ENCODE measurements at places on chromosomes 1 and 21. TPM values are rescaled to one million over a fixed set of nuclear protein-coding genes. Genes with fewer than 3 reads are reported as not detected.

The WNT3A gene
- polyA plus RNA-seq: not detected

The PGD gene
- 61.4 TPM for polyA plus RNA-seq

The TRIM67 gene
- not detected for polyA plus RNA-seq

The VCAM1 gene
- polyA plus RNA-seq: 3.0 TPM

The KLF17 gene
- 0.08 TPM for polyA plus RNA-seq

The TCEA3 gene
- polyA plus RNA-seq: 23.2 TPM

The KRTAP6-3 gene
- not detected for polyA plus RNA-seq

The OR6N1 gene
- polyA plus RNA-seq: not detected

The WNT9A gene
- 0.09 TPM for polyA plus RNA-seq

The OR2T33 gene
- polyA plus RNA-seq: not detected

The DCDC2B gene
- polyA plus RNA-seq: 0.25 TPM

The RRP1 gene
- 17.6 TPM for polyA plus RNA-seq

The LDLRAD1 gene
- not detected for polyA plus RNA-seq

The S100A8 gene
- not detected for polyA plus RNA-seq

The CELA2A gene
- not detected for polyA plus RNA-seq

- DNase-seq: peak; percentile 62
These were observed at the start of gene GFI1 for GRCh38 chr1:92486251-92487077. Gene GFI1 (minus strand): TSS chr1:92486925. CDS start chr1:92483487, 3,438 bp downstream.

- DNase-seq: peak; percentile 45
These were observed 82.7 kb downstream of the KAZN start for GRCh38 chr1:14681182-14681581.

GRCh38 chr1:156429313-156430060, 60.5 kb downstream of the RHBG start:
- peak; percentile 14 for DNase-seq

GRCh38 chr21:37711836-37712568, 204.3 kb downstream of the KCNJ6 start:
- peak; percentile 87 for DNase-seq

DNA sequence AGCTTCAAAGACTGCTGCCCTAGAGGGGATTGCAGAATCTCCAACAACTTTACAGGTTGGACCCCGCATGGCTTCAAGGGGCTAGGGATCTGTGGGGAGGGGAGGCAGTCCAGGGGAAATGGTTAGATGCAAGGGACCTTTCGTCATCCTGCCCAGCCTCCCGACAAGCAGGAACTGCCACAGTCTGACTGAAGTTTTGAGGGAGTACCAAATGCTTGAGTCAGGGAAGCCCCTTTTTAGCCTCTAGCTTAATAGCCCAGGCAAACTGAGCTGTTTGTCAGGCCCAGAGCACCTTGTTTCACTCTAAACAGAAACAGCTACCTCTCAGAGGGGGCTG, 1.1 kb downstream of the TOR3A start:
- DNase-seq: peak; percentile 63

GRCh38 chr1:21935891-21936365, 1.2 kb downstream of the HSPG2 start:
- no peak for DNase-seq

- DNase-seq: no peak
These were observed 69.4 kb downstream of the PLPP3 start for GRCh38 chr1:56509713-56510641.

- DNase-seq: no peak
These were observed 67.0 kb downstream of the BACH1 start for GRCh38 chr21:29365661-29366265.

- DNase-seq: no peak
These were observed 23.8 kb downstream of the PLA2G2A start for GRCh38 chr1:19955534-19956170.

GRCh38 chr1:69569576-69570328, 2.0 kb downstream of the LRRC7 start:
- DNase-seq: no peak

GRCh38 chr1:993379-993995, 6.4 kb downstream of the HES4 start:
- DNase-seq: no peak

DNA sequence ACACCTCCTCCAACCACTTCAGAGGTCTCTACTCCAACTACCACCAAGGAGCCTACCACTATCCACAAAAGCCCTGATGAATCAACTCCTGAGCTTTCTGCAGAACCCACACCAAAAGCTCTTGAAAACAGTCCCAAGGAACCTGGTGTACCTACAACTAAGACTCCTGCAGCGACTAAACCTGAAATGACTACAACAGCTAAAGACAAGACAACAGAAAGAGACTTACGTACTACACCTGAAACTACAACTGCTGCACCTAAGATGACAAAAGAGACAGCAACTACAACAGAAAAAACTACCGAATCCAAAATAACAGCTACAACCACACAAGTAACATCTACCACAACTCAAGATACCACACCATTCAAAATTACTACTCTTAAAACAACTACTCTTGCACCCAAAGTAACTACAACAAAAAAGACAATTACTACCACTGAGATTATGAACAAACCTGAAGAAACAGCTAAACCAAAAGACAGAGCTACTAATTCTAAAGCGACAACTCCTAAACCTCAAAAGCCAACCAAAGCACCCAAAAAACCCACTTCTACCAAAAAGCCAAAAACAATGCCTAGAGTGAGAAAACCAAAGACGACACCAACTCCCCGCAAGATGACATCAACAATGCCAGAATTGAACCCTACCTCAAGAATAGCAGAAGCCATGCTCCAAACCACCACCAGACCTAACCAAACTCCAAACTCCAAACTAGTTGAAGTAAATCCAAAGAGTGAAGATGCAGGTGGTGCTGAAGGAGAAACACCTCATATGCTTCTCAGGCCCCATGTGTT, 66.6 kb downstream of the TPR start:
- no peak for DNase-seq

- DNase-seq: no peak
These were observed 9.1 kb downstream of the ITGB2 start for GRCh38 chr21:44911384-44912157.

- peak; percentile 83 for DNase-seq
These were observed 61.3 kb downstream of the B3GALNT2 start for GRCh38 chr1:235442788-235443429.

DNA sequence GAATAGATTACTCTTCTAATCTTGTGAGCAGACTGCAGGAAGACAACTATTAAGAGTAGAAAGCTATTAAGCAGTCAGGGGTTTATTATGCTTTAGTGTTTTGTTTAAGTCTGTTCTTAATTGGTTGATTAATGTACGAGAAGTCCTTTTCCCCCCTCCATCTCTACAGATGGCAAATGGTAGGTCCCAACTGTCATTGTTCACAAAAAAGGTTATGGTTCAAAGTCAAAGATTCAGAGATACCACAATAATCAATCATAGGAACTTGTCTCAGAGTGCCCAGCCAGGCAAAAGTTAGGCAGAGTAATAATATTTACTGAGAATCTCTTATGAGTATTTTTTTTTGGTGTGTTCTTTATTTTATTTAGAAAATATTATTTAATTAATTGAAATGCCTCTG, 26.8 kb downstream of the NFIA start:
- no peak for DNase-seq

GRCh38 chr1:5559078-5559477, 433.1 kb downstream of the NPHP4 start:
- DNase-seq: no peak

GRCh38 chr1:44326024-44326701, 28.9 kb downstream of the ERI3 start:
- DNase-seq: no peak

DNA sequence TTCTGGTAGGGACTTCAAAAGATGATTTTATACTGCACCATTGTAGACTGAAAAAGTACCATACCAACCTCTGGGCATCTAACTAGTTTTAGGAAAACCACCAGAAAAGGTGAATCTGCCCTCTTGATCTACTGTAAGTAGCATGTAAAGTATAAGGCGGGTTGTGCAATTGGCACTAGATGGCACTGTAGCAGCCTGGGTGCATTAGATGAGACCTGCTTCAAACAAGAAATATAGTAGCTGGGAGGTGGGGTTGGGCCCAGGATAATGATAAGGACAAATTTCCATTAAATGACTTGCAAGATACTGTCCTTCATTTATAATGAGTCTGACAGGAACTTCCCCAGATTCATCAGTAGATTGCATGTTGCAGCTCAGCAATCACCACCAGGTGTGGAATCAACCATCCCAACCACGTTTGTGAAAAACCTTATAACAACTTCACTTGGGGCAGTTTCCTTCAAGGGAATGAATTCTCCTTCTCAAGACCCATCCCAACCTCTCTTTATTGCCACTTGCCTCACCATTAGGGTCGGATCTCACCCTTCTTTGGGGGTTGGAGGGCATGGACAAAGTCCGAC, 37.3 kb upstream of the IL10 start:
- DNase-seq: peak; percentile 59

- no peak for DNase-seq
These were observed 6.5 kb downstream of the KANK4 start for GRCh38 chr1:62312698-62313097.

GRCh38 chr1:206050655-206051235, 2.2 kb upstream of the RHEX start:
- no peak for DNase-seq

GRCh38 chr1:34771573-34772371, 9.2 kb upstream of the GJB3 start:
- DNase-seq: no peak

- DNase-seq: no peak
These were observed 29.3 kb upstream of the SERPINC1 start for GRCh38 chr1:173946380-173946921.

- no peak for DNase-seq
These were observed 53.8 kb upstream of the SGIP1 start for GRCh38 chr1:66480162-66480561.

DNA sequence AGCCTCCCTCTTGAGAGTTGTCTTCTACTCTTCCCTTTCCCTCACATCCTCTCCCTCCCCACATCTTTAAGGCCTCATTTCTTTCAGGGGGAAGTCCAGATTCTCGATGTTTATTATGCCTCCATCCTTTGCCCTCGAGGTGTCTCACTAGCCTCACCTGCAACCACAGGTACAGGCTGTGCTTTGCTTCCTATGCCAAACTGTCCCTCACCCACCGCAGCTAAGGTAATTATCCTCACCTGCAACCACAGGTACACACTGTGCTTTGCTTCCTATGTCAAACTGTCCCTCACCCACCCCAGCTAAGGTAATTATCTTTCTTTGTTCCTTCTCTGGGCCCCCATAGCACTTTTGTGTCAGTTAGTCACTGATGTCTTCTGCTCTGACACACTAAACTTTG, 328.1 kb upstream of the SNX7 start:
- DNase-seq: no peak

DNA sequence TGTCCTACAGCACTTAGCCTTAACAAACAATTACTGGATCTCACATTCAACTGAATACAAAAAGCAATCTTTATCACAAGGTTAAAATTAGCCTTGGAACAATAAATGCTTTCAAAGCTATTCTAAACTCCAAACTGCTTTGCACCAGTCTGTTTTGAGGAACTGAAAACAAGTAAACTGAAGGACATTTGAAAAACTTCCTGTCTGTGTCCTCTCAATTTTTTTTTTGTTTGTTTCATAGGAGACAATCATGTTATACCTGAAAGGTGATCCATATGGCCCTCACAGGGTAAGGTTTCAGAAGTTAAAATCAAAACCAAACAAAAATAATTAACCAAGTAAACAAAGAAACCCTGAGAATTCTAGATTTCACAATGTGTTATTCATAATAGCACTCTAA, 459.1 kb downstream of the DPYD start:
- DNase-seq: no peak

DNA sequence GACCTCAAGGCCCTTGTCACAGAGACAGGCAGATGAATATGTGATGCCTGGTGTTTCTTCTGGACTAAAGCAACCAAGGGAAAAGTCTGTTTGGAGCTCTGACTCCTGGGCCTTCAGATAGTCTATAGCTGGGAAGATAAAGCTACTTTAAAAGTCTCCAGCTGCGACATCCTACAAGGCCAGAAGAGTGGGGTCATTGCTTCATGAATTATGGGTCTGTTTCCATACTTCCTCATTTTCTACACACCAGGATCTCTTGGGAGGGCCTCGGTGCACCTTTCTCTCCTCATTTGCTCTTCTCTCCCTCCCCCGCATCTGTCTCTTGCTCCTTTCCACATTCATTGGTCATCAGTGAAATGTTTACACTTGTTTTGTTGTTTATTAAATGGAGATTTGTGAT, 44.8 kb downstream of the SYT2 start:
- DNase-seq: no peak

GRCh38 chr1:192476802-192477298, 98.7 kb upstream of the RGS1 start:
- DNase-seq: peak; percentile 90

DNA sequence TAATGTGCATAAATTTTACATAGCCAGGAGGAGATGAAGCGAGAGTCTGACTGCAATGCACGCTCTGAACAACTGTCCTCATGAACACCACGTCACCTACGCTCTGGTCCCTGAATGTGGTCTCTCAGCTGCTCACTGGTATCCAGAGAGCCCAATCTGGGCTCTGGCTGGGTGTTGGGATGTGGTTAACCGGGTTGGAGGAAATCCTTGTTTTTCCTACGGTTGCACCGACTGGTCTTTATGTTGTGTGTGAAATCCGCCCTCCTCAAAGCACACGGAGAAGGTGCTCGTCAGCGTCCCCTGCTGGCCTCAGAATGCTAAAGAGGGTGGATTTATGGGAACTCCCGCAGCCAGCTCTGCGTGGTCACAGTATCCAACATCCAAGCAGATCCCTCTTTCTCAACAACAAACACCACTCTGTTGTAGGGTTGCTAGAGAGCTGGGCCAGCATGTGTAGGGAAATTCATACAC, 51.8 kb upstream of the FAM89A start:
- peak; percentile 32 for DNase-seq

GRCh38 chr1:190478149-190479049, 735 bp upstream of the BRINP3 start:
- DNase-seq: peak; percentile 12

DNA sequence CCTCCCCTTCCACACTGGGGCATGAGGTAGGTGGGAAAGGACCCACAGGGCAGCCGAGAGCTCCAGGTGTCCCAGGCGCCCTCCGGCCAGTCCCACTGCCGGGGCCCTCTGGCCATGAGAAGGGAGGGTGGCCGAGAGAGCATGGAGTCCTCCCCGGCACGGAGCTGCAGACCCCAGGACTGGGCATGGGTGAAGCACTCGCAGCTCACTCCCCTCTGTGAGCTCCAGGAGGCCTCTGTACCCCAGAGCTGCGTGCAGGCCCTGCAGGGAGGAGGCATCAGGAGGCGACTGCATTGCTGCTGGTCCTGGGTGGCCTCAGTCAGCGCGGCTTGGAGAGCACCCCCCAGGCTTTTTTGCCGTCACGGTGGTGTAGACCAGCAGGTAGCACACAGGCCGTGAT, 80.1 kb upstream of the TTC34 start:
- DNase-seq: no peak

DNA sequence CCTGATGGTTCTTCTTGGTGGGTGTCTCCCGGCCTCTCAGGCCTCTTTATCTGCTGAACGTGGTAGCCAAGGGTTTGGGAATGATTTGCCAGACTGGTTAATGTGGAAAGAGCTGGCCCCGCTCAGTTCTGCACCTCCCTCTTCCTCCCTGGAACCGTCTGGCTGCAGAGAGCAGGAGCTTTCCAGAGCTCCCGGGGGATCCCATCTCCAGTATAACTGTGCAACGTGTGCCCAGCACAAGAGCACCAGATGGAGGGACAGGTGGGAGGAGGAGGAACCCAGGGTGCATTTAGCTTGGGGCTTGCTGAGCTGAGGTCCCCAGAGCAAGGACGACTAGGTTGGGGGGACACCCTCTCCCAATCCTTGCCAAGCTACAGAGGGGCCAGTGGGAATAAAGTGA, 5.0 kb downstream of the TFF1 start:
- no peak for DNase-seq

- peak; percentile 91 for DNase-seq
These were observed 23.1 kb downstream of the RHEX start for GRCh38 chr1:206075786-206076755.

- no peak for DNase-seq
These were observed 167.3 kb downstream of the KAZN start for GRCh38 chr1:14765773-14766172.

Data from GM23248 (cell line).